Muscle of back (tissue), 13 donors: ENCODE measurements at places on chromosomes 5 and 9. TPM values are rescaled to one million over a fixed set of nuclear protein-coding genes. Genes with fewer than 3 reads are reported as not detected.

SPATA31A3 gene
- not detected for polyA plus RNA-seq

TRPM6 gene
- not detected for polyA plus RNA-seq

CNTNAP3B gene
- polyA plus RNA-seq, result 4.4 TPM

STKLD1 gene
- polyA plus RNA-seq, result 1.5 TPM

TTLL11 gene
- polyA plus RNA-seq, result 21.4 TPM

NEURL1B gene
- polyA plus RNA-seq, result 48.7 TPM

GHR gene
- polyA plus RNA-seq, result 22.6 TPM

LAMC3 gene
- polyA plus RNA-seq, result 1.1 TPM

CTNNAL1 gene
- 33.4 TPM for polyA plus RNA-seq

SV2C gene
- polyA plus RNA-seq, result 0.03 TPM

GABRA6 gene
- not detected for polyA plus RNA-seq

GABRG2 gene
- polyA plus RNA-seq, result 0.04 TPM

TTC16 gene
- polyA plus RNA-seq, result not detected
